Cortex of kidney (tissue), 1 donor: ENCODE measurements at places on chromosomes 3 and 15.

DNA sequence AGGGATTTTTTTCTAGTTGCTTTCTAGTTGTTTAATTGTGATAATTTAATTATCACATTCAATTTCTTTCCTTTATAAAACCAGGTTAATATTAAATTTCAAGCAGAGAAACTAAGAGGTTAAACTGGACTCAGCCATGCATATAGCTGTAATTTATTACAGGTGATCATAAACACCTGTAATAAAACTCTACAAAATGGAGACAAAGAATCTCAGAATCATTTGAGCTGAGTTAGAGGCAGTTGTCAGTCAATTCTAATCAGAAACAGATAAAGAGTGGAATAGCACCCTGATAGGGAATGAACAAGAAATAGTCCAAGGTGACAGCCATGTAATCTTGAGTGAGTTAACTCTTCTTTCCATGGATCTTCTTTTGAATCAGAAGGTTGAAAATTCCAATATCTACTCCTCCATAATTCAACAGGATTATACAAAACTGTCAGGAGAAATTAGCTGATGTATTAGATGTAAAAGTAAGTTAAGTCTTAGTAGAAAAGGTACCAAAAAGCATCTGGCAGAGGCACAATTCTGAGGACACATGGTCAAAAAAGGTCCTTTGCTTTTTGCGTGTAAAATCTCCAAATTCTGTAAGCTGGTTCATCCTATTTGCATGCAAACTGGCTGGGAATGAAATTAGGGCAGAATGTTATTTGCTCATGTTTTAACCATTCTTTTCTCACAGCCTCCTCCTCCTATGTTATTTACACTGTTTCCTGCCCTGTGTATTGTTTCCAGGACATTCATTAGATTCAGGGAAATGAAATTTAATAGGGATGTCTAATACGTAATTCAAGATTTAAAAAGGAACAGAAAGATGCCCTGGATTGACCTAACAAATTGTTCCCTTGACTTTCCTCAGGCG, 39.4 kb upstream of the B3GNT5 start:
- no peak for DNase-seq

GRCh38 chr3:127261925-127262324, 25.9 kb downstream of the PRR20G start:
- DNase-seq: no peak

GRCh38 chr3:149207475-149207874, 14.2 kb downstream of the CP start:
- no peak for DNase-seq

DNA sequence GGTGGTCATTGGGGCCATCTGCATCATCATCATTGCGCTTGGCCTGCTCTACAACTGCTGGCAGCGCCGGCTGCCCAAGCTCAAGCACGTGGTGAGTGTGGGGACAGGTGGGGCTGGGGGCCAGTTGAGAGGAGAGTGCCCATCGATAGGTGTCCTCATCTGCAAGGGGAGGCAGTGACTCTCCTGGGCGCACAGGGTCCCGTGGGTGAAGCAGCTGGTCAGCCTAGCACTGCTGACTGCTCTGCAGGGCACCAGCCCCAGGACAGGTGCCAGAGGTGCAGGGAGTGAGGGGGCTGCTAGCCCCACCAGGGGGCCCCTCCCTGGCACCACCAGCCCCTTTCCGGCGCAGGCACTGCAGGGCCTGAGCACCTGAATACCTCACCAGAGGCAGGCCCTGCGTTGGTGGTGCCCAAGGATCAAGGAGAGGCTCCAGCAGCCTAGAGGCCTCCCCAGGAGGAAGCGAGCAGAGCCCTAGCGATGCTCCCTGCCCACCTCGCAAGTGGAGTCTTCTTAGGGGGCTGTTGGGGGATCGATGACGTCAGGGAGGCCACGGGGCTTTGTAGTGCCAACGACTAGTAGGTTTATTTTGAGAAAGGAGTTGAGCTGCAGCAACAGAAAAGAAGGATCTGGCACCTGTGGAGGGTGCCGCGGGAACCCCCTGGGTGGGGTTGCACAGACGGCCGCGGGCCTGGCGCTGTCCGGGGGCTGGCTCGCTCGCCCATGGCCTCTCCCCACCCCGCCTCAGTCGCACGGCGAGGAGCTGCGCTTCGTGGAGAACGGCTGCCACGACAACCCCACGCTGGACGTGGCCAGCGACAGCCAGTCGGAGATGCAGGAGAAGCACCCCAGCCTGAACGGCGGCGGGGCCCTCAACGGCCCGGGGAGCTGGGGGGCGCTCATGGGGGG, 976 bp upstream of the ABTB1 start:
- DNase-seq: no peak

DNA sequence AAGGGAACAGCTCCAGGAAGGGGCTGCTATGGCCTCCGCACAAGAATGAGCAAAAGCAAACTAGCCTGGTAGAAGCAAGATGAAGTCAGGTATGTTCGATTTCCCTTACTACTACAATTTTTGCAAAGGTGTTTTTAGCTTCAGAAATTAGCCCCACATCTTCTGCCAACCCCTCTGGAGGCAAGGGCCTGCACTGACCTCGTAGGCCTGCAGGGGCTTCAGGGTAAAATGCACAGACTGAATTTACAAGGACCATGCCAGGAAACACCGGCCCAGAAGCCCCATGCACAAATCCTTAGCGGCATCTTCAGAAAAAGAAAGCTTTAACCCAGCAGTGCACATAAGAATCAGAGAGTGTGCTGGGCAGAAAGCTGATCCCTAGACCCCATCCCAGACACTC, 53.0 kb downstream of the SLC6A1 start:
- DNase-seq: no peak

DNA sequence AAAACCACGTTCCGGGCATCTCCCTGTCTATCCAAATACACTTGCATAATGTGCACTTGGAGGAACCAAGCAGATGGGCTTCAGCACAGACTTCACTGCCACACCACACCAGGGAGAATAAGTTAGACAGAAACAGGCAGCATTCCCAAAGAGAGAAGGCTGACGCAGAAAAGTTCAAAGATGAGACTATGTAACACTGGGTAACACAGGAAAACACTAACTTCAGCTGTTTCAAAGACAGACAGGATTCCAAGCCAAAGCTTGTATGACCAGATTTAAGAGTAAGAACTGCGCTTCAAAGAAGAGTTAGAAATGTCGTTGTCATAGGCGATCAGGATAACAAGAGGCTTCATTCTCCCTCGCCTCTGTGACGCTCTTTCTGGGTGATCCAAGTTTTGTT, 19.9 kb downstream of the SLC51A start:
- DNase-seq: no peak

DNA sequence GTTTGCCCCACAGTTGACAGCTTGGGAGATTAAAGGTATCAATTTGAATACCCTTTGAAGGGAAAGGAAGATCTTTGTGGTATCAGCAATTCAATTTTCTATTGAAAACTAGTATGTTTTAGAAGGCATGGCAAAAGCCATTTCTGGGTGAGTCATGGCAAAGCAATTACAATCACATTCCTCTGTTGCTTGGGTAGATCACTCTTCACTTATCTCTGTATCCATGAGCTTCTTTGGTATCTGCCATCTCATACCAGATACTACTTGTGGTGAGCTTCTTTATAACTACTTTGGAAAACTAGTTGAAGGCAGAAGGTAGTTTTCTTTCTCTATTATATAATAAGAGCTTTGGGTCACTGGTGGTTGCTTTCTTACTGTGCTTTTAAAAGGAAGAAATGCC, 28.3 kb upstream of the LSAMP start:
- DNase-seq: no peak

GRCh38 chr3:129620828-129621559, 14.5 kb upstream of the PLXND1 start:
- DNase-seq: no peak

- no peak for DNase-seq
Measured at GRCh38 chr3:160084998-160085397, 96.4 kb downstream of the IL12A start.

GRCh38 chr3:38634111-38634510, 15.4 kb downstream of the SCN5A start:
- no peak for DNase-seq

- DNase-seq: no peak
Measured at GRCh38 chr3:168248383-168249204, 152.9 kb upstream of the GOLIM4 start.

GRCh38 chr3:72664184-72664975, 183.9 kb downstream of the SHQ1 start:
- no peak for DNase-seq

DNA sequence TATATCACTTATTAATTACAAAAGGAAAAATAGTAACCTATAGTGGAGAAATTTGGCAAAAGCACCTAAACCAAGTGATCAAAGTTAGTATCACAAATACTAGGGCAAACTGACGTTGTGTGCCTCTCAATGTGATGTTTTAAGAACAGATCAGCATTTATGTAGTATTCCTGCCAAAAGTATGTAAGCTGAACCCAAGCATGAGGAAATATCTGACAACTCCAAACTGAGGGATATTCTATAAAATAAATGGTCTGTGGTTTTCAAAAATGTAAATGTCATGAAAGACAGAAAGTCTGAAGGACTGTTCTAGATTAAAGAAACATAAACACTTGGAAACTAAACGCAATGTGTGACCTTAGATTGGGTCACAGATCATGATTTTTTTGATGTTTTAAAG, 34.3 kb upstream of the PIK3CA start:
- no peak for DNase-seq

DNA sequence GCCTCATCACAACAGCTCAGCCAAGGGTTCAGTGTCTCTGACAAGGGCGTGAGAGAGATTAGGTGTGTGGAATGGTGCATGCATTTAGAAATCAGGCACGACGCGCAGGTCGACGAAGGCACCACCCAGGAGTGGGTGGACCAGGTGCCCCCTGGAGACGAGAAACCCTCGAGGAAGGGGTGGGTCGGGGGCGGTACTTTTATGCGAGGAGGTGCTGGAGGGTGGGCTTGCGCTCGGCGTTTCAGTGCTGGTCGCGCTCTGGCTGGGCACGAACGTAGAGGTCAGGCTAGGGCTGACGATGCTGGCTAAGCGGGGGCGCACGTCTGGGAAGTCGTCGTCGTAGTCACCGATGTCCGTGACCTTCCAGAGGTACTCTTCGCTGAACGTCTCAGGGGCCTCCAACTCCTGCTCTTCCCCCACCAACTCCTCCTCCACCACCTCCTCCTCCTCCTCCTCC, 393 bp downstream of the ERICH6 start:
- DNase-seq: no peak

GRCh38 chr3:61793056-61793455, 231.7 kb downstream of the PTPRG start:
- no peak for DNase-seq

DNA sequence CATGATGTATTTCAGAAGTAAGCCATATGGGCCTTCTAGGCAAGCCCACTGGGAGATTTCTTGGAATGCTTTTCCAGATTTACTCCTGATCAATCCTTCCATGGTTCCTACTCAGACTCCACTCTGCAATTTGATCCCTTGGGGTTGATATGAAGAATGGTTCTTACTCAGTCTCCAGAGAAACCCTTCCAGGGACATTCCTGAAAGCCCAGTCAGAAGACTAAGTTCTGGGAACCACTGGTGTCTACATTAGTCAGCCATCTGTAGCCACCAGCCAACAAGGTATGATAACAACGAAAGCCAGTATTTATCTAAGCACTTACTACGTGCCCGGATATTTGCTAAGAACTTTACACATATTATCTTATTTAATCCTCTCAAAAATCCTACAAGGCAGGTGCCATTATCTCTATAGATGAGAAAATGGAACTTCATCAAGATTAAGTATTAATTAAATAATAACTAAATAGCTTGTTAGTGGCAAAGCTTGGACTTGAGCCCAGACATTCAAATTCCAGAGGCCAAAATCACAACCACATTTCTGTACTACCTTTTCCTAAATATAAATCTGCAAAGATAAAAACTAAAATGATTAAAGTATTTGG, 32.7 kb downstream of the ZNF385D start:
- DNase-seq: no peak

DNA sequence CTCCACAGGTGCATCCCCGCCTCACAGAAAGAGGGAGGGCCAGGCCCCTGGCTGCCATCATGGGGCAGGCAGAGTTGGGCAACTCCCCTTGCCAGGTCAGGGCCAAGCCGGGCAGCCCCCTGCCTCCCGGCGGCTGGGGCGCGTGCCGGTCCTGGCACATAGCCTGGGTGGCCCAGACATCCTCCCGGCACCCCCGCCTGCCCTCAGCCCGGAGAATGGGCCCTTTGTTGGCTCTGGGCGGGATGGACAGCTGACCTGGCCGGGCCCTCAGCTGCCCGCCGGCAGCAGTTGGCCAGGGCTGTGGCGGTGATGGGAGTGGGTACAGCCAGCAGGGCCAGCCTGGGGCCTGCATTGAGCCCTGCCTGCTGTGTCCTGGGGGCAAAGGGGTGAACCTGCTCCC, 16.5 kb downstream of the PLXNA1 start:
- DNase-seq: no peak

- DNase-seq: no peak
Measured at GRCh38 chr15:92316586-92317295, 76.9 kb upstream of the ST8SIA2 start.

DNA sequence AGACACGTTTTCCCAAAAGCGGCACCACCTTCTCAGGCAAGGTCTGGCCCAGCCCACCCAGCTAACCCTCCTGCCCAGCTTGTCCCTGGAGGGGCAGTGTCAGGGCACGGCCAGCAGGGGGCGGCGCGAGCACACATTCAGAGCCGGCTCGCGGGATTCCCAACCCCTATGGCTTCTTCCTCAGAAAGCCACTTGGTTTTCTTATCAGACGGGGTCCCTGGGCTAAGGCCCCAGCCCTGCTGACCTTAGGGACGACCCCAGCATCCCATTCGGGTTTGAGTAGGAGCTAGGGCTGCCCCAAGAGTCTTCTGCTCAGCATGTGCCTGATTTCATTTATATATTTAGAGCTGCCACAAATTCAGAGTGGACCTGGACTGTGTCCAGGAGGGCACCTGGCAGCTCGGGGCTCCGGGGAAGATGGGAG, 14.5 kb downstream of the RLBP1 start:
- DNase-seq: no peak

GRCh38 chr3:167972502-167972901, 123.2 kb downstream of the GOLIM4 start:
- no peak for DNase-seq

- no peak for DNase-seq
Measured at GRCh38 chr15:81271761-81272644, 51.9 kb downstream of the STARD5 start.

DNA sequence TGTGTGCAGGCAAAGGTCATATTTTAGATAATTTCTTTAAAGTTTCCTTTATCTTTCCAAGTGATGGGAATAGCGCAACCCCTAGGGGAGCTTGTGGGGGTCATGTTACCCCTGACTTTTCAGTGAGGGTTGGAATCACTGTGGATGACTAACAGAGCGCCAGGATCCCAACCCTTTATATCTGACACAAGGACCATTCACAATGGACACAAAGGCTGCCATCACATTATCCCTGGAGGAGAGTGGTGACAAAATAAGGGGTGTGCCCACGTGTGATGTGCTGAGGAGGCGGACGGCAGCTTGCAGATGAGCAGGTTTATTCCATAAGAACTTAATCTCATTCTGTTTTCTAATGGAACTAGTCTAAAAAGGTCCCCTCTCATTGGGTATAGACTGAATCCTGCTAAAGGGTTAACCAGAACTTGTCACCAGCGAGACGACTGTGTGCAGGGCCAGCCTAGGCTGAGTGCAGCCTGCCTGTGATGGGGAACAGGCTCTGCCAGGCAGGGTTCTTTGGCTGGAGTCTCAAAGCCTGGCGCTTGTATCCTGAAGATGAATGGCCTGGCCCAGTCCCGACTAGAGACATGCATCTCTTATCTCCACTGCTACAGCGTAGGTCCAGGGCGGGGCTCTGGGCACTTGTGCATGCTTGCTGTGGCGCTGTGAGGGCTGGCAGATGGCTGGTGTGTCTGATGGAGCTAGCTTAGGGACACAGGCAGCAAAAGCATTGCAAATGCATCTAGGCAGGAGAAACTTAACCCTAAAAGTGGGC, 50.2 kb downstream of the CHDH start:
- no peak for DNase-seq

GRCh38 chr3:3151513-3151912, 24.8 kb downstream of the TRNT1 start:
- no peak for DNase-seq
